ENCODE measurements at places on chromosomes 4 and X.

- no peak for DNase-seq
Measured at GRCh38 chrX:134148172-134148692, 88.8 kb upstream of the CCDC160 start.

DNA sequence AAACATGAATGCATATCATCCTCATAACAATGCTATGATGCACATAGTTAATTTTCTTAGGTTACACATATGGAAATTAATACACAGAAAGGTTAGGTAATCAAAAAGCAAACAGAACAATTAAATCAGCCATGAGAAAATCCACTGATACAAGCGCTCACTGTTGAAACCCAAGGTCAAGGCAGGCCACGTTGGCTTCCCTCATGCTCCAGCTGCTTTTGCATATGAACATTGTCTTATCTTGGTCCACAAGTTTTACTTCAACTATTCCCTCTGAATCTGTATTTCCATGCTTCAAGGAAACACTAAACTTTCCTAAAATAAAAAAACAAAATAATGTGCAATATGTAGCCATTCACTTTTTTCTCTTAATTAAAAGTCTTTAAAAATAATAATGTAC is 34.5 kb upstream of the PLA2G12A start:
- no peak for DNase-seq

DNA sequence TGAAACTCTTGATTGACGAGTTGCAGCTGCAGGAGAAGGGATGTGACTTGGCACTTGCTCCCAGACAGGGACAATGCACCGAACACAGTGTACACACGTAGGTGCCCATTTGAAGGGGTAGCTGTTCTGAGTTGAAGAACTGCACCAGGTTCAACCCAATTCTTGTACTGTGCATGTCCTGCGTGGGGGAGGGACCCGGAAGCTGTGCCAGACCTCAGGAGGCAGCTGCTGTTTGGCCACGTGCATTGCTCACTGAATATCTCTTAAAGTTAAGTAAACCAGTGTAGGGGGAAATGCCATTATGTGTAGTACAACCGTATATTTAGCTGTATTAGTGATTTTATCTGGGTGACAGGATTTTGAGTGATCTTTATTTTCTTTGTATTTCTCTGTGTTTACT is 12.0 kb upstream of the RBBP7 start:
- DNase-seq = no peak

- no peak for DNase-seq
Measured at GRCh38 chr4:3403348-3403906, 38.3 kb upstream of the HGFAC start.

- no peak for DNase-seq
Measured at GRCh38 chrX:41827886-41828285, 95.5 kb downstream of the CASK start.

GRCh38 chrX:2898846-2899512 is 30.2 kb downstream of the ARSD start:
- no peak for DNase-seq

GRCh38 chr4:55382488-55383003 is 13.2 kb upstream of the TMEM165 start:
- no peak for DNase-seq

DNA sequence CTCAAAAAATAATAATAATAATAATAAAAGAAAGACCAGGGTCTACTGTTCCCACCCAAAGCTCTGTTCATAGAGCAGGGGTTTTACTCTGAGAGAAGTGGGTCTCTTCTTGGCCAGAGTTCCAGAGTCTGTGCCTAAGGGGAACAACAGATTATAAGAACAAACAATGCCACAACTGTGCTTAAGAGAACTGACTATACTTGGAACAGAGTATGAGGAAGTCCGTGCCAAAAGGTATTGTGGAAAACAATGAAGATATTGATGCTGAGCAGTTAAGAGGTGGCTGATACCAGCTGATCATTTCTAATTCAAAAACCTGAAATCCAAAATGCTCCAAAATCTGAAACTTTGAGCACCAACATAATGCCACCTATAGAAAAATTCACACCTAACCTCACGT is 229.6 kb downstream of the FBXO8 start:
- no peak for DNase-seq

GRCh38 chrX:50697691-50698090 is 116.3 kb downstream of the SHROOM4 start:
- no peak for DNase-seq

DNA sequence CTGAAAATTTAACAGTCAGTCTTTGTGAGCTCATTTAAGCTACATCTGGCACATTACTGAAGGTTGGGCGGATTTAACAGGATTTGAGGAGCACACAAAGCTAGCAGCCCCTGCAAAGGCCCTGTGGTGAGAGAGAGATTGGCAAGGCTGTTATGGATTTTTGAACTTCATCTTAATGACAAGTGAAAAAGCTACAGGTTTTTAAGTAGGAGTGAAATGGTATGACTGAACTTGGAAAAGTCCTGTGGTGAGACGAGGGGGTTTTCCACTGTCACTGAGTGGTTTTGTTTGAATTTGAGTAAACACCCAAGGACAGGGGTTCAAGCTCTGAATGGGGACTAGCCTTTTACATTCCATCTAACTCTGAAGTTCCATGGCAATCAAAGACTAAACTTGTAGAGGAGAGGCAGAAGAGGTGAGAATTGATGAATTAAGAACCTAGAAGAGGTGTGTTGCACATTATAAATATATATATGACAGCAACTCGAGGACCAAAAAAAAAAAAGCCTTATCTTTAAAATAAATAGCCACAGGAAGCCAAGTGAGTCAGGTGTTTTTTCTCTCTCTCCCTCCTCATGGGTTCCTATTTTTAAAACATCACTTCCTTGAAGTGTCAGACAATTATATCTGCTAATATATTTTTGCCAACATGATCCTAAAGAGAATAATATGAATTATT is 47.8 kb upstream of the CLNK start:
- DNase-seq = no peak
